ENCODE measurements at places on chromosomes 13 and 19. TPM values are rescaled to one million over a fixed set of nuclear protein-coding genes. Genes with fewer than 3 reads are reported as not detected.

Gene NLRP11
- not detected for polyA plus RNA-seq

Gene MEDAG
- polyA plus RNA-seq, result 6.1 TPM

Gene ERICH6B
- not detected for polyA plus RNA-seq

Gene PSG2
- polyA plus RNA-seq, result not detected

Gene FBN3
- not detected for polyA plus RNA-seq

Gene ACER1
- not detected for polyA plus RNA-seq

GRCh38 chr13:106657104-106657503 lies 89.2 kb upstream of the ARGLU1 start:
- no peak for DNase-seq
- H3K4me1 ChIP-seq, result no peaks in the 10 kb centered on the region
- no peaks in the 10 kb centered on the region for H3K36me3 ChIP-seq
- no peak overlapping the region for H3K27ac ChIP-seq
- H3K4me3 ChIP-seq, result no peak overlapping the region

GRCh38 chr13:42696191-42696590 lies 85.2 kb upstream of the FAM216B start:
- H3K27ac ChIP-seq, result no peak overlapping the region
- H3K4me1 ChIP-seq, result no peaks in the 10 kb centered on the region
- H3K27me3 ChIP-seq, result no peaks in the 10 kb centered on the region
- H3K36me3 ChIP-seq, result no peaks in the 10 kb centered on the region
- no peak overlapping the region for H3K4me3 ChIP-seq
- DNase-seq, result no peak

DNA sequence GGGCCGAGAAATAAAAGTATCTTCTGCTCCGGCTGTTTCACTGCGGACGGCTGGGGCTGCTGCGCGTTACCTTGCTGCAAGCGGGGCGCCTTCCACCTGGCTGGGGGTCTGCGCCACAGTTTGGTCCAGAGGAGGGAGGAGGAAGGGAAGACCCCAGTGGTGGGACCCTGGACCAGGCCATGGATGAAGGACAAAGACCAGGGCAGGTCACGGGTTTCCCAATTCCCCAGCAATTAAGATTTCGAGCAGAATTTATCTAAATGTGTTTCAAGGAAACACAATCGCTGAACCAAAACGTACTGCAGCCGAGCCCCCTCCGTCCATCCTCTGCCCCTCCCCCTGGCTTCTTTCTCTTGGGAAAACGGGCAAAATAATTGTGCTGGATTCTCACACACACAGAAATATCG lies 2.9 kb downstream of the SOX1 start:
- H3K27me3 ChIP-seq, result peaks cover 89% of the 10 kb centered on the region
- no peaks in the 10 kb centered on the region for H3K36me3 ChIP-seq
- H3K4me1 ChIP-seq, result peaks cover 22% of the 10 kb centered on the region
- no peak for DNase-seq

GRCh38 chr13:43545317-43545874 lies 241.4 kb downstream of the ENOX1 start:
- H3K4me1 ChIP-seq, result peaks cover 34% of the 10 kb centered on the region
- DNase-seq, result no peak
- H3K4me3 ChIP-seq, result no peak overlapping the region
- H3K27me3 ChIP-seq, result no peaks in the 10 kb centered on the region
- no peaks in the 10 kb centered on the region for H3K36me3 ChIP-seq

GRCh38 chr13:98803111-98803561 lies 50.7 kb upstream of the SLC15A1 start:
- H3K4me1 ChIP-seq, result peaks cover 7% of the 10 kb centered on the region
- no peaks in the 10 kb centered on the region for H3K27me3 ChIP-seq
- no peak overlapping the region for H3K4me3 ChIP-seq
- no peak overlapping the region for H3K27ac ChIP-seq
- DNase-seq, result no peak

DNA sequence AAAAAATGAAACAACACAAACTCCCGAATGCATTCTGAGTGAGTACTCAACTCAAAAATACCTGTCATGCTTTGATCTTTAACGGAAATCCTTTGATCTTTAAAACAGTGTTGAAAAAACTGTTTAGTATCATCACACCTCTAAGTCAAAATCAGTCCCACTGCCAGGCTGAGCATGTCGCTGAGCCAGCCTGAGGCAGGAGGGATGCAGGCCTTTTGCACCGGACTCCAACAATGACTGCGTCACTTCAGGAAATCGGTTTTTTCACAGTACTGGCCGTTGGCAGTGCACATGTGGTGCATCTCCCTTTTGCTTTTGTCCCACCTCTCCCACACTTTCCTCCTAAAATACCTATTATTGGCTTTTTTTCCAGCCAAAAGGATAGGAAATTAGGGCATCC lies 78.2 kb downstream of the SHISA2 start:
- no peak for DNase-seq
- peaks cover 46% of the 10 kb centered on the region for H3K27me3 ChIP-seq
- no peaks in the 10 kb centered on the region for H3K36me3 ChIP-seq
- H3K4me1 ChIP-seq, result no peaks in the 10 kb centered on the region

GRCh38 chr13:87168390-87168789 lies 502.8 kb upstream of the SLITRK5 start:
- DNase-seq, result no peak
- no peaks in the 10 kb centered on the region for H3K27me3 ChIP-seq
- H3K4me1 ChIP-seq, result no peaks in the 10 kb centered on the region
- H3K36me3 ChIP-seq, result no peaks in the 10 kb centered on the region
- H3K4me3 ChIP-seq, result no peak overlapping the region

GRCh38 chr19:16444269-16444600 lies 27.5 kb downstream of the EPS15L1 start:
- no peak overlapping the region for H3K4me3 ChIP-seq
- H3K27me3 ChIP-seq, result no peaks in the 10 kb centered on the region
- H3K36me3 ChIP-seq, result no peaks in the 10 kb centered on the region
- H3K4me1 ChIP-seq, result peaks cover 67% of the 10 kb centered on the region
- no peak for DNase-seq

GRCh38 chr19:22144394-22144793 lies 52.4 kb downstream of the ZNF676 start:
- no peak for DNase-seq
- H3K4me1 ChIP-seq, result no peaks in the 10 kb centered on the region
- H3K36me3 ChIP-seq, result no peaks in the 10 kb centered on the region
- no peaks in the 10 kb centered on the region for H3K27me3 ChIP-seq
- no peak overlapping the region for H3K27ac ChIP-seq

GRCh38 chr13:20815464-20815863 lies 41.7 kb upstream of the EEF1AKMT1 start:
- no peak for DNase-seq
- H3K36me3 ChIP-seq, result peaks cover 34% of the 10 kb centered on the region
- H3K27ac ChIP-seq, result peak overlapping the region; percentile 67
- H3K27me3 ChIP-seq, result no peaks in the 10 kb centered on the region
- H3K4me3 ChIP-seq, result no peak overlapping the region

GRCh38 chr13:112178769-112179168 lies 111.8 kb downstream of the SOX1 start:
- peaks cover 5% of the 10 kb centered on the region for H3K27me3 ChIP-seq
- DNase-seq, result no peak
- H3K36me3 ChIP-seq, result no peaks in the 10 kb centered on the region
- no peaks in the 10 kb centered on the region for H3K4me1 ChIP-seq
- no peak overlapping the region for H3K4me3 ChIP-seq

- H3K27ac ChIP-seq, result peak within 1 kb of the TSS; percentile 98
- peak within 1 kb of the TSS; percentile 96 for H3K4me3 ChIP-seq
- DNase-seq, result peak; percentile 97
- peaks cover 5% of the 10 kb centered on the region for H3K36me3 ChIP-seq
Measured at GRCh38 chr19:49157445-49158224, at the start of gene TRPM4. TRPM4 (plus strand) TSS chr19:49157792; CDS start chr19:49157867, 75 bp downstream.

- DNase-seq, result no peak
- no peaks in the 10 kb centered on the region for H3K36me3 ChIP-seq
- no peaks in the 10 kb centered on the region for H3K27me3 ChIP-seq
- peak overlapping the region; percentile 32 for H3K27ac ChIP-seq
Measured at GRCh38 chr13:40987606-40988280, 31.4 kb downstream of the ELF1 start.

DNA sequence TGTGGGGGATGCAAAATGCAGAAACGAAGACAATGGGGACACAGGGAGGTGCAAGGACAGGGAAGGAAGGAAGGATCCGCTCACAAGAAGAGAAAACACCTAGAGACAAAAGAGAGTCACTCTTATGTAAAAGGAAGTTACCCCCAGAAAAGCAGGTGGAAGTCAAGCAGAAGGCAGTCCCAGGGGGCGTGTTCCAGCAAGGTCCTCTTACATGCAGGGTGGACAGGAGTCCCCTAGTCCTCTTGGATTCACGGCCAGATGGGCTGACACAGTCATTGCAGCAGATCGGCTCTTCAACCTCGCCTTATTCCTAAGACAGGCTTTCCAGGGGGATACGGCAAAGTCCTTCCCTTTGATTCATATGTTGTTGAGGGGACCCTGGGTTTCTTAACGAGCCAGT lies 83.9 kb upstream of the SPATA13 start:
- DNase-seq, result no peak
- H3K27me3 ChIP-seq, result no peaks in the 10 kb centered on the region
- H3K27ac ChIP-seq, result no peak overlapping the region
- no peak overlapping the region for H3K4me3 ChIP-seq
- H3K4me1 ChIP-seq, result peaks cover 13% of the 10 kb centered on the region

DNA sequence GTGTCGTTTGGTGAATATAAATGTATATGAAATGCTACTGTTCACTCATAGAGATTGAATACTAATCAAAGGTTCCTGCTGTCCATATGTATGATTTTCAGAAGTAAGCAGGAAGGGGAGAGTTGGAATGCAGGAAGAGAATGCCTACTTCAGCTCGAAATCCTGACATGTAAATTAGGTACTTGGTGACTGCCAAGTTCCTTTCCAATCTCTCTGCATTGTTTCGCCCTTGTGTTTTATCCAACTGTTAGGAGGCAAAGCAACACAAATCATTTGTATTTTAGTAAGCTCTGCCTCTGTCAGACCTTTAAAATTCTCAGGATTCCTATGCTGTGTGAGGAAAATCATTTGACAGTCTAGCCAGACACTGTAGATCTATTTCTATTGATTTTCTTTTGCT lies 9.0 kb downstream of the STARD13 start:
- no peaks in the 10 kb centered on the region for H3K27me3 ChIP-seq
- H3K4me1 ChIP-seq, result peaks cover 97% of the 10 kb centered on the region
- no peak overlapping the region for H3K4me3 ChIP-seq
- H3K27ac ChIP-seq, result peak overlapping the region; percentile 33
- no peak for DNase-seq
- H3K36me3 ChIP-seq, result no peaks in the 10 kb centered on the region

DNA sequence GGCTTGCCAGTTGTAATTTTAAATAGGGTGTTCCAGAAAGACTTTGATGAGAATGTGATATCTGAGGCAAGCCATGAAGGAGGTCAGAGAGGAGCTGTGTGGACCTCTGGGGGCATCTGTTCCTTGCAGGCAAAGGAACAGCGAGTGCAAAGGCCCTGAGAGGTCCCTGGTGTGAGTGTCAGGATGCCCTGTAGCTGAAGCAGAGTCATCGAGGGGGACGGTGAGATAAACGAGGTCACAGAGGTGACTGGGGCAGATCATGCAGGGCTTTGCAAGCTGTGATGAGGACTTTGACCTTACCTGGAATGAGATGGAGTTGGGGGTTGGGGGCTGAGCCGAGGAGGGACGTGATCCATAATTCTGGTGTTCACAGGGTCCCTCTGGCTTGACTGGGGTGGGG lies 75.0 kb downstream of the RYR1 start:
- no peaks in the 10 kb centered on the region for H3K27me3 ChIP-seq
- H3K4me1 ChIP-seq, result no peaks in the 10 kb centered on the region
- no peak for DNase-seq
- no peaks in the 10 kb centered on the region for H3K36me3 ChIP-seq

DNA sequence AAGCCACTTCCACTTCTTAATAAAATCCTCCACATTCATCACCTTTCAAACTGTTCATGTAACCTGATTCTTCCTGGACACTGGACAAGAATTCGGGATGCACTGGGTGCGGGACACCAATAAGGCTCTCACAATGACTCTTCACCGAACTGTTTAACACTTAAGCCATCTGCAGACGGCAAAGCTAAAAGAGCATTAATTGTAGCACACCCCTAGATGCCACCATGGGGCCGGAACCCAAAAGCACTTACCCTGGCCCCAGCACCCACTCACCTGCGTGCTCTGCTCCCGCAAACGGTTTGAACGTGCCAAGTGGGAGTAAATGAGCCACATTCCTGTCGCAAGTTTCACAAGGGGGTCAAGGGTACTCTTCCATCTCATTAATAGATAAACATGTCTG lies 254.3 kb upstream of the PRR20A start:
- DNase-seq, result no peak
- no peaks in the 10 kb centered on the region for H3K4me1 ChIP-seq
- H3K27me3 ChIP-seq, result no peaks in the 10 kb centered on the region
- no peak overlapping the region for H3K27ac ChIP-seq

- H3K4me3 ChIP-seq, result no peak overlapping the region
- H3K36me3 ChIP-seq, result no peaks in the 10 kb centered on the region
- no peaks in the 10 kb centered on the region for H3K27me3 ChIP-seq
- H3K4me1 ChIP-seq, result no peaks in the 10 kb centered on the region
Measured at GRCh38 chr13:20729633-20730585, 26.4 kb downstream of the IL17D start.

DNA sequence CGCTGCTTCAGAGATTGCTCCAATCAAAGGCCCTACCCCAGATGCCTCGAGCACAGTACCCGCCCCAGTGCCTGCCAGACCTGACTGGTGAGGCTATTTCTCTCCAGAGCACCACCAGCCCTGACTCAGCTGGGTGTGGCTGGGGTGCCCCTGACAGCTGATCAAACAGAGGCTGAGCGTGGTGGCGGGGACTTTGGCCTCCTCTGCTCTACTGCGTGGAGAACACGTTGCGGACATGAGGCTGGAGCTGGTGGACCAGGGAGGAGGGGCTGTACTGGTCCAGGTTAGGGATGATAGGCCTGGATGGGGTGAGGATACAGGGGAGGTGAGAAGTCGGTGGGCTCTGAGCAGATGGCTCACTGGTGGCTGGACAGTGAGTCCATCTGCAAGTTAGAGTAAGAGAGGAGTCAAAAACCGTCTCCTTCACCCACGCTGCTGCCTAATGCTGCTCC lies 3.5 kb upstream of the DOCK6 start:
- H3K27me3 ChIP-seq, result no peaks in the 10 kb centered on the region
- no peaks in the 10 kb centered on the region for H3K36me3 ChIP-seq
- H3K4me1 ChIP-seq, result peaks cover 18% of the 10 kb centered on the region
- no peak overlapping the region for H3K27ac ChIP-seq

DNA sequence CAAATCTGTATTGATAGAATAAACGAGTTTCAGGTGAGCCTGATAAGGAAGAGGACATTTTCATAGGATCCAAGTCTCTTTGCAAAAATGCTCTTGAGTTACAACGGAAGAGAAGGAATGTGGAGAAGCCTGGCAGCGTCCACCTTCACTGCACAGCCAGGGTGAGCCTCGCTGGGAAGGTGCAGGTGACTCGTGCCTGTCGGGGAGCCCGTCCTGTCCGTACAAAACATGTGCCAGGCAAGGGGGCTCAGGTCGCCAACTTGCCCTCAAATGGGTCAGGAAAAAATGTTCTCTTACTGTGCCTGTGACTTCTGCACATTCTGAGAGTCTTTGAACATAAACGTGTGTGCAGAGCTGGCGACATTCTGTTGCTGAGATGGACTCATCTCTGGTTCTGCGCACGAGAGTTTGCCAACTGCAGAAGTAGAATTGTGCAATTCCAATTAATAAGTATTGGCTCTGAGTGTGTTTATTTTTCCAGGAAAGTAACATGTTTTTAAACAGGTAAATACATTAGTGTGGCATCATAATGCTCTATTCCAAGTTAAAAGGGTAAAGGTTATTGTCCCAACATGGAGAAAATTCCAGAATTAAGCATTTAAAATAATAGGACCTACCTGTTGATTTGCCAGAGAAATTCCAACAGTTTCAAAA lies 28.6 kb downstream of the NAXD start:
- no peak for DNase-seq
- no peak overlapping the region for H3K4me3 ChIP-seq
- no peak overlapping the region for H3K27ac ChIP-seq
- H3K4me1 ChIP-seq, result peaks cover 10% of the 10 kb centered on the region
- peaks cover 60% of the 10 kb centered on the region for H3K36me3 ChIP-seq

GRCh38 chr13:108807841-108808240 lies 178.4 kb downstream of the MYO16 start:
- no peaks in the 10 kb centered on the region for H3K4me1 ChIP-seq
- no peak overlapping the region for H3K27ac ChIP-seq
- no peak overlapping the region for H3K4me3 ChIP-seq
- H3K36me3 ChIP-seq, result no peaks in the 10 kb centered on the region
- DNase-seq, result no peak
